ENCODE measurements at places on chromosomes 7 and 10. TPM values are rescaled to one million over a fixed set of nuclear protein-coding genes. Genes with fewer than 3 reads are reported as not detected.

GRCh38 chr7:63014792-63015191 is 983.9 kb upstream of the ZNF722 start:
- H3K27ac ChIP-seq = no peak overlapping the region
- no peak overlapping the region for H3K4me3 ChIP-seq
- no peaks in the 10 kb centered on the region for H3K4me1 ChIP-seq
- no peaks in the 10 kb centered on the region for H3K27me3 ChIP-seq

DNA sequence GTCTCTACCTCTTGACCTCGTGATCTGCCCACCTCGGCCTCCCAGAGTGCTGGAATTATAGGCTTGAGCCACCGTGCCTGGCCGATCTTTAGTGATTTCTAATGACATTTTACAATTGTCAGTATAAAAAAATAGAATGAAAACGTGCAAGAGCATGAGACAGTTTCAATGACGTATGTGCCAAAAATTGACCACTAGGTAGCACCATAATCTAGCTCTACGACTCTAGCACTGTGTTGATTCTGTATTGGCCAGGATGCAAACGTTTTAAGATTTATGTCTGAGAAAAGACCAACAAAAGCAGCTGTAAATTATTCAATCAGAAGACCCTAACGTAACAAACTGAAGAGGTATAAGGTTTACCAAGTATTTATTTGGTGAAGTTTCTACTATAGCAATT is 25.4 kb upstream of the EXOC6 start:
- no peak overlapping the region for H3K27ac ChIP-seq
- H3K36me3 ChIP-seq = no peaks in the 10 kb centered on the region
- no peak overlapping the region for H3K4me3 ChIP-seq
- DNase-seq = no peak
- peaks cover 10% of the 10 kb centered on the region for H3K4me1 ChIP-seq

- H3K27ac ChIP-seq = no peak overlapping the region
- peaks cover 2% of the 10 kb centered on the region for H3K36me3 ChIP-seq
- peaks cover 2% of the 10 kb centered on the region for H3K4me1 ChIP-seq
- no peak for DNase-seq
Observed at GRCh38 chr10:91090761-91091529, 129.5 kb upstream of the PCGF5 start.

DNA sequence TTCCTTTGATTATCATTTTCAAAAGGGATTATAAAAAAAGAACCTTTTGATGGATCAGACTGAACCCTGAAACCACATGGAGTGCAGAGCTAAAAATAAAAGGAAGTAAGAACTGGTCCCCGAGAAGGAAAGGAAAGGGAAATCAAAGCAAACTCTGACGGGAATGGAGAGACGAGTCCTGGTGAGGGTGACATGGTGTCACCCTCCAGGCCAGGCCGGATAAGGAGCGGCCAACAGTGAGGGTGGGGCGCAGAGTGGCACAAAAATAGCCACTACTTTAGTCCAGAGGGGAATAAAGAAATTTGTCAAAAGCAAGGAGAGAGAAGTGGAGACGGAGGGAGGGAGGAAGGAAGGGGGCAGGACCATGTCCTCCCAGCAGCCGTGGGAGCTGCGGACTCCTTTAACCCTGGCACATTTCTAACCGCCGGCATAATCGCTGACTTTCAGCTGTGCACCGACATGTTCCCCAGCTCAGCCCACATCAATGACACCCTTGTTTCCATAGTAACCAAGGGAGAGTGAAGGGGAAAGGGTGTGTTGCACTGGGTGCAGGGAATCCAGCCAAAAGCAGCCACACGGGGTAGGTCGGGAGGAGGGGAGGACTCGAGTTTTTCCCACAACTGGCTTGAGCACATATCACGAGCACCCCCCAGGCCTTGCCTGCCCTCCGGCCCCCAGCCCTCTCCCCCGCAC is 29.7 kb downstream of the TRIM8 start:
- H3K36me3 ChIP-seq = no peaks in the 10 kb centered on the region
- DNase-seq = peak; percentile 79
- H3K4me3 ChIP-seq = peak overlapping the region; percentile 62
- peak overlapping the region; percentile 75 for H3K27ac ChIP-seq
- peaks cover 53% of the 10 kb centered on the region for H3K4me1 ChIP-seq

DNA sequence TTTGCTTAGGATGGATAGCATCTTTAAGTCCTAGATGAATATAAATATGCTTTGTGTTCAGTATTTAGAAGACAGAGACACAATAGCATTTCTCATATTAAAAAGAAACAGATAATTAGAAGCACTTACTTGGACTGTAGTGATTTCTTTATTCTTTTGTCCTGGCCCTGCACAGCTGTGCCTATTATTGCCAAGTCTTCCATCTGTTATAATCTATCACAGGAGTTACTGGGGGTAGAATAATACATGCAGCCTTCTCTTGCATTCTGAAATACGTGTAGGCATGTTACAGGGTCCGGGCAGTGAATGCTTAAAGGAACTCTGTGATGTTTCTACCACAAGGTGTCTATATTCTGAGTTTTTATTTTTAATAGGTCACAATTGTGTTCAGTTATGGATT is 461.5 kb upstream of the COBL start:
- H3K27me3 ChIP-seq = no peaks in the 10 kb centered on the region
- H3K36me3 ChIP-seq = no peaks in the 10 kb centered on the region
- no peak overlapping the region for H3K4me3 ChIP-seq
- no peaks in the 10 kb centered on the region for H3K4me1 ChIP-seq
- no peak overlapping the region for H3K27ac ChIP-seq

GRCh38 chr10:121734589-121735045 is 136.4 kb upstream of the FGFR2 start:
- peaks cover 14% of the 10 kb centered on the region for H3K4me1 ChIP-seq
- H3K27ac ChIP-seq = no peak overlapping the region
- DNase-seq = peak; percentile 22
- H3K4me3 ChIP-seq = no peak overlapping the region
- no peaks in the 10 kb centered on the region for H3K36me3 ChIP-seq
- H3K27me3 ChIP-seq = peaks cover 29% of the 10 kb centered on the region

DNA sequence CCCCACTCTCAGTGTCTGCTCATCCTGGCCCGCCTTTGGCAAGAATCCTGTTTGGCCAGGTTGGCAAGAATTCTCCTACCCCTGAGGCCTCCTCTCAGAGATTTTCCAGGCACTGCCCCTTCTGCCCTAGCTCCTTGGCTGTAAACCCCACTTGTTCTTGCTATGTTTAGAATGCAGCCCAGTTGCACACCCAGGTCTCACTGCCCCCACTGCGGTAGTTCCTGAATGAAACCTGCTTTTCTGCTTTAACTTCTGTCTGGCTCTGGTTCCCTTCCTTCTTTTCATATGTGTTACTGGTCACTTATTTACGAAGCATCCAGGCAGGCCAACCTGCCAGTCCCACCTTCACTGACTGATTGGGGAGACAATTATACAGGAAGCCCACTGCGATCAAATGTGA is 576.9 kb downstream of the GLRX3 start:
- H3K4me3 ChIP-seq = no peak overlapping the region
- H3K27ac ChIP-seq = no peak overlapping the region
- no peaks in the 10 kb centered on the region for H3K36me3 ChIP-seq
- no peaks in the 10 kb centered on the region for H3K27me3 ChIP-seq

HABP2 gene
- total RNA-seq = not detected

- H3K4me3 ChIP-seq = no peak overlapping the region
- peaks cover 8% of the 10 kb centered on the region for H3K4me1 ChIP-seq
- H3K27ac ChIP-seq = no peak overlapping the region
- H3K27me3 ChIP-seq = peaks cover 10% of the 10 kb centered on the region
Observed at GRCh38 chr10:110558041-110558440, 9.5 kb upstream of the SMC3 start.
